ENCODE measurements at places on chromosomes 1 and 21.

GRCh38 chr1:69421286-69421685 is 146.4 kb upstream of the LRRC7 start:
- DNase-seq: no peak

- no peak for DNase-seq
Observed at GRCh38 chr1:17359808-17360207, 12.2 kb upstream of the PADI6 start.

- DNase-seq: no peak
Observed at GRCh38 chr1:209768354-209768774, 12.5 kb downstream of the TRAF3IP3 start.

DNA sequence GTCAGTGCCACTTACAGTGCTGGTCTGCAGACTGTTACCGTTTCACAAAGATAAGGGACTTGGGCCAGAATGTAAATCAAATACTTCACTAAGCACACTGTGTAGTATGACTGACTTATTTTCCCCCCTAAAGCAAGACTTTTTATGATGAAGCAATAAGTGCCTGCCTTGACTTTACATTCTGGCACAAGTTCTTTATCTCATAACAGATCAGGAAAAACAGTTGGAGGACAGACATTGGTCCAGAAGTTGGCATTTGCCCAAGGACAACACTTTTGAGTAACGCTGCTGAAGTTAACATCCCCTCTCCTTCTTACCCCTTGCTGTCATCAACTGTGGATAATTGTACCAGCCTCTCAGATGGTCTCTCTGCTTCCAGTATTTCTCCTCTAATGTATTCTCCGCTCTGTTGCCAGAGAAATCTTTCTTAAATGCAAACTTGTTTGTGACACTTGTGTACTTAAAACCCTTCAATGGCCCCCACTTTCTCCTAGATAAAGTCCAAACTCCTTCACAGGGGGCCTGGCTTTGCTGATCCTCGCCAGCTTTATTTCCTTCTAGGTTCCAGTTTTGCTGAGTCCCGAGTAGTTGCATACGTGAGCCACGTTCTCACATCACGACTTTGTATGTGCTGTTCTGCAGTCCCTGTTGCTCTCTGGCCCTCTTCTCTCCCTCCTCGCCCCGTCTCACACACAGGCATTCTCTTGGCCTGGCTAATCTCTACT is 45.7 kb downstream of the S1PR1 start:
- DNase-seq: no peak

- peak; percentile 25 for DNase-seq
Observed at GRCh38 chr1:175200678-175201521, 8.3 kb upstream of the KIAA0040 start.

GRCh38 chr1:217228689-217229088 is 402.2 kb downstream of the GPATCH2 start:
- no peak for DNase-seq

DNA sequence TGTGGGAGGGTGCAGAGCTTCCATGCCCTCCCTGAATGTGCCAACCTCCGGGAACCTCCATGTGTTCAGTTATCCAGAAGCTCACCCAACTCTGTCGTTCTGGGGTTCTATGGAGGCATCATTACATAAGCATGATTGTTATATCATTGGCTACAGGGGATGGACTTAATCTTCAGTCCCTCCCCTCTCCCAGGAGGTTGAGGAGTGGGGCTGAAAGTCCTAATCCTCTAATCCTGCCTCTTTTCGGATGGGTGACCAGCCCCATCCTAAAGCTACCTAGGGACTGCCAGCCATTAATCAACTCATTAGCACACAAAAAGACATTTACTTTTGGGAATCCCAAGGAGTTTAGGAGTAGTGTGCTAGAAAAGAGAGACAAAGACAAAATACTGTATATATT is 32.0 kb upstream of the PSEN2 start:
- no peak for DNase-seq

DNA sequence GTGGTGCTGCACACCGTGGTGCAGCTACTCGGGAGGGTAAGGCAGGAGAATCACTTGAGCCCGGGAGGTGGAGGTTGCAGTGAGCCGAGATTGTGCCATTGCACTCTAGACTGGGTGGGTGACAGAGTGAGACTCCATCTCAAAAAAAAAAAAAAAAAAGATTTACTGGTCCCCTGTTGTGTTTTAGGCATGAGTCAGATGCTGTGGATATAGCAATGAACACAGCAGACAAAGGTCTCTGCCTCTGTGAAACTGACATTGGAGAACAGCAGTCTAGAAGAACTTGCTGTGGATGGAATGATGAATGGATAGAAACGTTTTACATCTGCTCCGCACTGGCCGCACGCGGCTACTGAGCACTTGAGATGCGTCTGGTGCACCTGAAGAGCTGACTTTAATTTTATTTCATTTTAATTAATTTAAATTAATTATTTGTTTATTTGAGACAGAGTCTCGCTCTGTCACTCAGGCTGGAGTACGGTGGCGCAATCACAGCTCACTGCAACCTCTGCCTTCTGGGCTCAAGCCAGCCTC is 24.5 kb upstream of the EPHA2 start:
- peak; percentile 73 for DNase-seq

GRCh38 chr1:209696673-209697072 is 8.0 kb upstream of the HSD11B1 start:
- no peak for DNase-seq

GRCh38 chr1:67019600-67020136 is 34.3 kb downstream of the SLC35D1 start:
- peak; percentile 86 for DNase-seq

GRCh38 chr1:38500891-38501290 is 358.7 kb downstream of the RRAGC start:
- DNase-seq: no peak

GRCh38 chr1:21703318-21703963 is 34.3 kb upstream of the RAP1GAP start:
- DNase-seq: peak; percentile 47

GRCh38 chr1:159939678-159940002 is 5.8 kb downstream of the IGSF9 start:
- no peak for DNase-seq

DNA sequence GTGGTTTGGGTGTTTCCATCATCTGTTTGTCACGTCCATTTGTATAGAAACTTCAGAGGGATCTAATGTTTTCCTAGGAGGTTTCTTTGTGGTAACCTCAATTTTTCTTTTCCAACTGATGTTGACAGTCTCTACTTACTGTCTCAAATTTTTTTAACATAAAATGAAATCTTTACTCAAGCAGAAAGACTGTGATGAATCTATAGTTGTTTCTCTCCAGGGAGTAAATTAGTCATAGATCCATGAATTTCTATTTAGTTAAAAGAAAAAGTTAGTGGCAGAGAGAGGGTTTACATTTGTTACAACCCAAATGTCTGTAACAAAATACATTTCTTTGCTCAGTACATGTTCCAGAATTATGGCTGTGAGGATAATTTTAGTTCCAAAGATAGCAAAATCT is 161.6 kb downstream of the DISP1 start:
- no peak for DNase-seq

- no peak for DNase-seq
Observed at GRCh38 chr1:21152423-21153100, 24.1 kb downstream of the EIF4G3 start.

DNA sequence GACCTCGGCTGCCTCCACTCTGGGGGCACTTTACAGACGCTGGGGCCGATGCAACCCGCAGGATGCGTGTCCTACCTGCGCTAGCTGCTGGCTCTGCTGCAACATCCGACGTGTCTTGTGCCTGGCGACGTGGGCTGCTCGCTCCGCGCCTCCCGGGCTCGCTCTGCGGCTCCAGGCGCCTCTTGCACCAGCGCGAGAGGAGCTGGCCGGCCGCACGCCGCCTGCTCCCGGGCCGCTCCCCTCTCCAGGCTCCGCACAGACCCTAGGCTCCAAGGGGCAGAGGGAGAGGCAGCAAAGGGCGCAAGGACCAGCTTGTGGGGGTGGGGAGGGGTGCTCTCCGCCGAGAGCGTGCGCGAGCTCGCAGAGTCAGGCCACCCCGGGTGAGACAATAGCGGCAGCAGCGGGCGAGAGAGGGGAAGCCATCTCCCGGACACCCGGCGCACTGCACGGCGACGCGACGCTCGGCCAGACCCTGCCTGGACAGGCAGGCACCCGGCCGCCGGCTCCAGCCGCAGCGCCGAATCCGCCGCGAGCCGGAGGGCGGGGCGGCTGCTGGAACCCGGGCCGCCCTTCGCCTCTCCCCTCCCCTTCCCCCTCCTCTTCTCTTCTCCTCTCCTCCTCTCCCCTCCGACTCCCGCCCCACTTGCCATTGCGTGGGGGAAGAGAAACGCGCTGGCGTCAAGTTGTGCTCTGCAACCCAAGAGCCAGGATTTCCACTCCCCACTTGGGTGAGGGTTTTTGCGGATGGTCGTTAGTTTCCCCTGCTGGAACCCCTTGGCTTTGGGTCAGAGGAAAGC is at the start of gene PIK3C2B:
PIK3C2B (minus strand) TSS at position 525 of the 797 bp plus-strand sequence. CDS start 25,003 bp downstream, outside the sequence.
- peak; percentile 37 for DNase-seq

DNA sequence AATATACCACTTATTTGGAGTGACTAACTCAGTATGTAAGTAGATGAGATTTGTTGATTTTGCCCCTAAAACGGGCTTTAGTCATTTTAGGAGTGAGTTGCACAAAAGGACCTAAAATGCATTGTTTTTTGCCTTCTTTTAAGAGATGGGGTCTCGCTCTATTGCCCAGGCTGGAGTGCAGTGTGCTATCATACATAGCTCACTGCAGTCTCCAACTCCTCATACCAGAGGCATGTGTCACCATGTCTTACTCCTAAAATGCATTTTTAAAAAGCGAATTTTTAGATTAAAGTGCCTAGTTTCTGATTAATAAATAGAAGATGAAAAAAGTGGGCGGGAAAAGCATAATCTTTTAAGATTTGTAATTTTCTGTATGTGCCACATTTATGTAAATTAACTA is 11.5 kb upstream of the NEXN start:
- DNase-seq: peak; percentile 28

DNA sequence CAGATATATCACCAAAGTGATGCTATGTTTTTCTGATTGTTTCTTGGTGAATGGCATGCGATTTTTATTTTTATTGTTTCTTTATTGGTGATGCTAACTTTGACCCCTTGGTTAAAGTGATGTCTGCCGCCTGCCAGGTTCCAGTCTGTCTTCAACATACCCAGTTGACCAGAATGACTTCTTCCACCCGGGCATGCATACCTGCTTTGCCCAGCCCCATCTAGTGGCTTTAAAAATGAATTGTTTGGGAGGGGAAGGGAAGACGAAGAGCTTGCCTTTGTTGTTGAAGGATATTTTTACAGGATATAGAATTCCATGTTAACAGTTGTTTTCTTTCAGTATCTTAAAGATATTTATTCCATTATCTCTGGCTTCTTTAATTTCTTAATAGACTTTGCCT is 65.1 kb downstream of the ATG4C start:
- no peak for DNase-seq

GRCh38 chr1:96966536-96967138 is 245.1 kb downstream of the PTBP2 start:
- peak; percentile 63 for DNase-seq

GRCh38 chr1:17852383-17852782 is 97.2 kb downstream of the ACTL8 start:
- no peak for DNase-seq

DNA sequence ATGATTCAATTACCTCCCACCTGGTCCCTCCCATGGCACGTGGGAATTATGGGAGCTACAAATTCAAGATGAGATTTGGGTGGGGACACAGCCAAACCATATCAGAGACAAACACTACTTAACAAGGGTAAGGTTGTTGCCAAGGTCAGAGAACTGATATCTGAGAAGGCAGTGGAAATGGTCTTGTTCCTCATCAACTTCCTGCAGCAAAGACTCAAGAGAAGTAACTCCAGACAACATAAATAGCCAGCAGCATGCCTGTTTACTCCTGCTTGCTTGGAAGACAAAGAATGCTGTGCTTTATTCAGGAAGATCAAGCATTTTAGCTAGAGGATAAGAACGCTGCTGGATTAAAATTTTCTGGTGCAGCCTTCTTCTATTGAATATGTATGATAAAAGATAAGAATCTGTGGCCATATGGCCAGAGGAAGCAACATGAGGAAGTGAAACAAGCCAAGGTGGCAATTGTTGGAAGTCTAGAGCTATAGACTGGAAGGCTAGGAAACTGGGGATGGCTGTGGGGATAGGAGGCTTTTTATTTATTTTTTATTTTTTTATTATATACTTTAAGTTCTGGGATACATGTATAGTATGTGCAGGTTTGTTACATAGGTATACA is 36.4 kb downstream of the DDAH1 start:
- DNase-seq: no peak

- no peak for DNase-seq
Observed at GRCh38 chr1:225428881-225429455, 1.1 kb upstream of the LBR start.

DNA sequence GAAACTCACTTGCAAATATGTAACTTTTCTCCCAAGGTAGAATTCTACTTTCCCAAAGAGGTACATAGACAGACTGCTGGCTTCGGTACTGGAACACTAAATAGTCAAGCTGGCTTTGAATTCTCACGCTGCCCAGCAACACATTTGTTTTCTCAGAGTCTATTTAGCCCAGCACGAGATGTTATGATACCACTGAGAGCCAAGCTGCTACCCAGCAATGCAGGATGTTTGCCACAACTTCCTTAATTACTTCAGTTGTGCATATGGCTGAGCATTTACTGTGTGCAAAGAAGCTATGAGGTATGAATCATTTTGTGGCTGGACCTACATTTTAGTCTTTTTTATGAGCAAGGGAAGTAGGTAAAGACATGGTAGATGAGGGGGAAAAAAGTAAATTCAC is 793.2 kb downstream of the PLA2G4A start:
- no peak for DNase-seq

DNA sequence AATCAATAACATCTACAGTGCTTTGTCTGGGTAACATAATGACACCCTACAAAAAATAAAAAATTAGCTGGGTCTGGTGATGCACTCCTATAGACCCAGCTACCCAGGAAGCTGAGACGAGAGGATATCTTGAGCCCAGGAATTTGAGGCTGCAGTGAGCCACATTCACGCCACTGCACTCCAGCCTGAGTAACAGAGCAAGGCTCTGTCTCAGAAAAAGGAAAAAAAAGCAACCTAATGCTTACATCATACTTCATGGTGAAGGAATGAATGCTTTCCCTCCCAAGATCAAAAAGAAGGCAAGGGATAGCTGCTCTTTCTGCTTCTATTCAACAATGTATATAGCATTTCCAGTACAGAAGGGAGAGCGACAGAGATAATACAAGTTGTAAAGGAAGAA is 24.2 kb upstream of the CTTNBP2NL start:
- no peak for DNase-seq

GRCh38 chr1:178133239-178133989 is 39.5 kb downstream of the RASAL2 start:
- no peak for DNase-seq

- peak; percentile 56 for DNase-seq
Observed at GRCh38 chr1:77511440-77511840, 171.0 kb downstream of the ZZZ3 start.

- no peak for DNase-seq
Observed at GRCh38 chr21:27694667-27695066, 727.8 kb upstream of the ADAMTS5 start.

- DNase-seq: no peak
Observed at GRCh38 chr1:156895455-156895812, 1.9 kb downstream of the PEAR1 start.

Measured in renal cortical epithelial cell (primary cell).